Activated T-helper 17 cell treated with anti-CD3 and anti-CD28 coated beads, Interleukin-2, amount 50 U/mL, for 72 hours (primary cell): ENCODE measurements at places on chromosomes 12 and 14.

GRCh38 chr12:124481772-124482566 is 85.4 kb downstream of the NCOR2 start:
- ATAC-seq: no peak

GRCh38 chr14:28772613-28773012 is 6.0 kb downstream of the FOXG1 start:
- no peak for ATAC-seq

- no peak for ATAC-seq
These were observed 83.3 kb downstream of the PLXNC1 start for GRCh38 chr12:94231709-94232108.

DNA sequence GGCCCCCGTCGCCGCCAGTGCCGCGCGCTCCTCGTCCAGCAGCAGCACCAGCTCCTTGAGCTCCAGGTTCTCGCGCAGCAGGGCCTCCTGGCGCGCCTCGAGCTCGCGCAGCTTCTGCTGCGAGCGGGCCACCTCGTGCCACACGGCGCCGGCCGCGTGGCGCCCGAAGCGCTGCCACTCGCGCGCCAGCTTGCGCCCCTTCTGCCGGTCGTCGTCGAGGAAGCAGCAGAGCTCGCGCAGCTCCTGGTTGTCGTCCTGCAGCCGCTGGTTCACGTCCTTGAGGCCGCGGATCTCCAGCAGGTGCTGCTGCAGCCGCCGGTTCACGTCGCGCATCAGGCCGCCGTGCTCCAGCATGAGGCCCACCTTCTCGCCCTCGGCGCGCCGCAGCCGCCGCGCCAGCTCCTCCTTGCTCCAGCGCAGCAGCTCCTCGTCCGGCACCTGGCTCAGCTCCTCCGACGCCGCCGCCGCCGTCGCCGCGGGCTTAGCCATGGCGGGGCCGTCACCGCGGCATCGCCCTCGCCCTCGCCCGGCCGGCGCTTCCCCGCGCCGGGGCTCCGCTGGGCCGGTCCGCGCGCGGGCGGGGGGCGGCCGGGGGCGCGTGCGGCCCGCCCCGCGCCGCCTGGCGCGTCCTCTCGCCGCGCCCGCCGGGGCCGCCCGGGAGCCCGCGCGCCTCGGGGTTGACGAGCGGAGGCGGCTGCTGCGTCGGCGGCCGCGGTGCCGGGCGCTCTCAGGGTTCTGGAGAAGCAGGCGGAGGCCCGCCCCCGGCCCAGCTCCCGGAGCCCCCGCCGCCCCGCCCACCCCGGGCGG is at the start of gene CCDC85C:
Gene CCDC85C, minus strand, starts transcription at position 737 of the 807 bp plus-strand sequence. Its CDS starts 248 bp downstream, at position 489.
- peak; percentile 7 for ATAC-seq

DNA sequence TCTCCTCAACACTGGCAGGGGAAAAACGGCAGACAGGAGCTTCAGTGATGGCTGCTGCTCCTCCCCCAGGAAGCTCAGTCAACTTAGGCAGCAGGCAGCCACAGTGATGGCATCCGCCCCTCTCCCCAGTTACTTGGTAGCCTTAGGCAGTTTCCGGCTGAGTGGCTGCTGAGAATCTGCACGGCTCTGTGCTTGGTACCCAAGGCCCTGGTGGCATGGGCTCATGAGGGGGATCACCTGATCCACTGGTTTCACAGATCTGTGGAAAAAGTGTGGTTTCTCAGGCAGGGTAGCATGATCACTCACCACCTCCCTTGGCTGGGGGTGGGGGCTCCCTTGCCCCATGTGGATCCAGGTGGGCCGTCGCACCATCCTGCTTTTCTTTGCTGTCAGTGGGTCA is 244.6 kb upstream of the MDGA2 start:
- ATAC-seq: no peak

- ATAC-seq: no peak
These were observed 128.8 kb downstream of the LMNTD1 start for GRCh38 chr12:25424211-25424731.

- ATAC-seq: peak; percentile 83
These were observed 14.4 kb upstream of the MLXIP start for GRCh38 chr12:122064025-122064777.

- peak; percentile 46 for ATAC-seq
These were observed 19.7 kb upstream of the DUSP16 start for GRCh38 chr12:12582193-12582881.

DNA sequence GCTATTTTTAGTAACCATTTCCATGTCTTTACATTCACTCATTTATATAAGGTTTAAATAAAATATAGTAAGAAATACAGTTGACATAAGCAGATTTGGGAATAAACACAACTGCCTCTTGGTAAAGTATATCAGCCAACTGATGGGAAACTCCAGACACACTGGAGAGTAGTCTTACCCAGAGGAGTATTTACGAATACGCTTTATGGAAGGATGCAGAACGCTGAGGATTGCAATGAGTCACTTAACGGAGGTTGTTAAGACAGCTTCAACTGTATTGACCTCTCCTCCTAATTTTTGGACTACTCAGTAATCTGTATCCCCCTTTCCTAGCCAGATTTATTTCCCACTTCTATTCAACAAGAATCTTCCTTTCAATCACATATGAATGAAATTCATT is 6.0 kb downstream of the C2CD5 start:
- no peak for ATAC-seq

DNA sequence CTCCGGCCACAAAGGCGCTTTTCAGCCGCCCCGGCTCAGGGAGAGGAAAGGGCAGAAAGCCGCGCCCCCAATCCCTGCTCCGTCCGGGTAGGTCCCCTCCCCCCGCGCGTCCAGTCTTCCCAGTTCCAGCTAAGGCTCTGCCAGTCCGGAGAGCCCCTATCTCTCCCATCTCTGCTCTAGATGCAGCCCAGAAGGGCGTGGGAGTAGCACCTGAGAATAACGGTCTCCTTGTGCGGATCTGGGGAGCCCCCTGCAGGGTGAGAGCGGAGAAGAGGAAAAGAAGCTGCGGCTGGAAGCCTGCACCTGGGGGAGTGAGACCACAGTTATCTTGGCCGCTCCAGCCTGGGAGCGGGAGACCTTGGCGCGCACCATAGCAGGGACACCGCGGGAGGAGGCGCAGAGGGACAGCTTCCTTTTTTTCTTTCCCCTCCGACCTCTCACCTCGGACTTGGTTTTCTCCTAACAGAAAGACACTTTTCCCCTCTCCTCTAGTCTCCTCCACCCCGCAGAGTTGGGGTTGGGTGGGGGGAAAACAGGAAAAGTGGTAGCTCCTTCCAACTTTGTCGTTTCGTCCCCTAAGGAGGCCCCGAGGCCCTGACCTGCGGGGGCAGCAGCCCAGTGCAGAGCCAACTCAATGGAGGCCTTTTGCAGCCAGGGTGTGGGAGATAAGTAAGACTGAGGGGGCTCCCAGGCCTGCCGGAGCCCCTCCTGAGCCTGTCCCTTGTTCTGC is 2.4 kb downstream of the DHH start:
- ATAC-seq: peak; percentile 33

DNA sequence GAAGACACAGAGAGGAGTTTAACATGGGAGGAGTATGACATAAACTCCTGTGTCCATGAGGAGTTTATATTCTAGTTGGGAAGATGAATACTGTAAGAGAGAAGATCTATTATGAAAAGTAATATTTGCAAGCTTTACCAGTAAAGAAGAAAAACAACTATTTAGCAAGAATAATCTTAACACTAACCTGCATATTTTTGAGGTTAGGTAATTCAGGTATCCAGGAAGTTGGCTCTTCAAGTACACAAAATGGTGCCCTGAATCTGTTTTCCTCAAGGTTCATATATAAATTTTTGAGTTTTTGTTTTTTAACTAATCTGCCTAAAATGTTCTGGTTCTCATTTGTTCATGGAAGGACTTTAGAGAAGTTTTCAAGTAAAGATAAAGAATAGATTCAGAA is 33.9 kb upstream of the KCNMB4 start:
- no peak for ATAC-seq

GRCh38 chr12:115308918-115309317 is 624.9 kb upstream of the TBX3 start:
- ATAC-seq: no peak

DNA sequence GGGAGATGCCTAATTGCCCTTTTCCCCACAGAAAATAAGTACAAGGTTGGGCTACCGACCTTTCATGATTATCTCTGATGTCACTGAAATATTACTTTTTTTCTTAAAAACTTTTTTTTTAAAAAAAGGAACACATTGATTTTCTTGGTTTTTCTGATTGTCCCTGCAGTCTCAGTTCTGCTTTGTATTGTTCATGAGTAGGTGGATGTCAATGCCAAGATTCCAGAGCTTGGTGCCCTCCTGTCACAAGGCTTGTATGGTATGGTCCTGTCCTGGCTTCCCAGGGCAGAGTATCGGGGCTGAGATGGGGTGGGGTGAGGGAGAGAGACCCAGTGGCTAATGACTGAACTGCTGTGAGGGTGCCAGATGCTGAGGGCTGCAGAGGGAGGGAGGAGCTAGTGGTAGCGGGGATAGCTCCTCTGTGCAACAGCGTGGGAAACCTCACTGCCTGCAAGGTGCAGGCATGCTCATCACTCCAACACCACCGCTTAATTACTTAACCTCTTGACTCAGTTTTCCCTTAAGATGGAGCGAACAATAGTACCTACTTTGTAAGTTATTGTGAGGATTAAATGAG is 4.4 kb upstream of the CTDSP2 start:
- no peak for ATAC-seq

- ATAC-seq: no peak
These were observed 61.2 kb upstream of the SRSF5 start for GRCh38 chr14:69705706-69706105.

DNA sequence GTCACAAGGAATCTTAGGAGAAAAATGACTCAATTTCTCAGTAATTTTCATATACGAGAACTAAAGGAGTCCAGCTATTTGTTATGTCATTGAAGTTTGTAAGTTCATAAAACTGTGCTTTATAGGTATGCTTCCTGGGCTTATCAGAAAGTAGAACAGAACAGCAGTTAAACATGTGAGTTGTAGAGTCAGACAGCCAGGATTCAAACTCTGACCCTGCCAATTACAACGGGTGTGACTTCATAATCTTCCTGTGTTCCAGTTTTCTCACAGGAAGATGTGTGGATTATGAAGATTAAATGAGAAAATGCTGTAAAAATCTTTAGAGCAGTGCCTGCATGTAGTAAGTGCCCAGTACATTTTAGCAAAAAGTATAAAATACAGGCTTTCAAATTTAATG is 8.9 kb downstream of the TRIM9 start:
- ATAC-seq: no peak

- no peak for ATAC-seq
These were observed 14.4 kb upstream of the CDK17 start for GRCh38 chr12:96414637-96415036.

DNA sequence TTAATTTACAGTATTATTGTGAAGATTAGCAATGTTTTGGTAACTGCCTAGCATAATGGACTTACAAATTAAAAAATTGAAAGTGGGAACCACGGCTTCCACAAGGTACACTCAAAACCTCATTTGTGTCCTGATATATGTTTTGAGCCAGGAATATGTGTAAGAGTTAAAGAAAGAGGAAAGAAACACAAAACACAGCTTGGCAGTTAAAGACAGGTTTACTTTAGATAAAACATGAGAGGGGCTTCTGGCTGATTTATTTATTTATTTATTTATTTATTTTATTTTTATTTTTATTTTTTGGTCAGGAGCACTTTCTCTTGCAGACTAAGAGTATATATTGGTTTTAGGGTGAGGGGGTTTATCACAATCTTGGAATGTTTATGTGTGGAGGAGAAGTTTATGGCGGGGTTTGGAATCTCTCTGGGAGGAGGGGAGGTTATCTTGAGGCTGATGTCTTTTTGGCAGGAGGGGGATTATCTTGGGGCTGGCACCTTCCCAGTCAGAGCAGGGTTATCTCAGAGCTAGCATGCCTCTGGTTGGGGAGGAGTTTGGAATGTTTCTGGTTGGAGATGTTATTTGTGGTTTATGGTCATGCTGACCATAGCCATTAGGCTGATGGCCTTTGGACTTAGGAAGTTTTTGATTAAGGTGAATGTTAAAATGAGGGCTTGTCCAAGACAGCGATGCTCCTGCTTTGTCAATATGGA is 436.7 kb downstream of the DAD1 start:
- ATAC-seq: no peak

- peak; percentile 92 for ATAC-seq
These were observed 42.2 kb upstream of the MANSC4 start for GRCh38 chr12:27822076-27822712.

GRCh38 chr12:111788178-111788654 is 21.5 kb downstream of the ALDH2 start:
- ATAC-seq: no peak

GRCh38 chr12:49109641-49110463 is 795 bp downstream of the LMBR1L start:
- ATAC-seq: no peak

DNA sequence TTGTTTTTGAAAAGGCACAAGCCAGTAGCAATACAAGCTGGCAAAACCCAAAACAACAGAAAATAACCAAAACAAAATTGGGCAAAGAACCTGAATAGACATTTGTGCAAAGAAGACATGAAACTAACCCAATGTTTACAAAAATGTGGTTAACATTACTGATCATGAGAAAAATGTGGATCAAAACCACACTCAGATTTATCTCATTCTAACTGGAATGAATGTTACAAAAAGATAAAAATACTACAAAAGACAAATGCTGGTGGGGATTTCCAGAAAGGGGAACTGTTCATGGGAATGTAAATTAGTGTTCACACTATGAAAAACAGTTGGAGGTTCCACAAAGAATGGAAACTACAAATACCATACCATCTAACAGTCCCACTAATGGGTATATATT is 26.6 kb downstream of the ASCL4 start:
- ATAC-seq: no peak

DNA sequence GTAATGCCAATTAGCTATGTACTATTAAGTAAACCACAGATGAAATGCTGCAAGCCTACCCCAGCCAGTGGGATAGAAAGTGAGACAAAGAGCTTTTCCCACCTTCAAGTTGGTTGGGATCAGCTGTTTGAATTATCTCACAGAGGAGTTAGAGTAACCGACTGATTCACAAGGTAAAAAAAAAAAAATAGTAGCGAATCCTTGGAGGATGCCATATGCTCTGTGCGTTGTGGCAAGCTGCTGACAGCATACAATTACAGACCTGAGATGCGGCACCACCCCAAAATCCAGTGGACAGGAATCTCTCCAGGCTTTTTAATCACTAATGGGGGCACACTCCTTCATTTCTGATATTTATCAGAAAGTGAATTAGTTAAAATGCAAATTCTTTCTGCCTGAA is 157.0 kb upstream of the RMST start:
- no peak for ATAC-seq

DNA sequence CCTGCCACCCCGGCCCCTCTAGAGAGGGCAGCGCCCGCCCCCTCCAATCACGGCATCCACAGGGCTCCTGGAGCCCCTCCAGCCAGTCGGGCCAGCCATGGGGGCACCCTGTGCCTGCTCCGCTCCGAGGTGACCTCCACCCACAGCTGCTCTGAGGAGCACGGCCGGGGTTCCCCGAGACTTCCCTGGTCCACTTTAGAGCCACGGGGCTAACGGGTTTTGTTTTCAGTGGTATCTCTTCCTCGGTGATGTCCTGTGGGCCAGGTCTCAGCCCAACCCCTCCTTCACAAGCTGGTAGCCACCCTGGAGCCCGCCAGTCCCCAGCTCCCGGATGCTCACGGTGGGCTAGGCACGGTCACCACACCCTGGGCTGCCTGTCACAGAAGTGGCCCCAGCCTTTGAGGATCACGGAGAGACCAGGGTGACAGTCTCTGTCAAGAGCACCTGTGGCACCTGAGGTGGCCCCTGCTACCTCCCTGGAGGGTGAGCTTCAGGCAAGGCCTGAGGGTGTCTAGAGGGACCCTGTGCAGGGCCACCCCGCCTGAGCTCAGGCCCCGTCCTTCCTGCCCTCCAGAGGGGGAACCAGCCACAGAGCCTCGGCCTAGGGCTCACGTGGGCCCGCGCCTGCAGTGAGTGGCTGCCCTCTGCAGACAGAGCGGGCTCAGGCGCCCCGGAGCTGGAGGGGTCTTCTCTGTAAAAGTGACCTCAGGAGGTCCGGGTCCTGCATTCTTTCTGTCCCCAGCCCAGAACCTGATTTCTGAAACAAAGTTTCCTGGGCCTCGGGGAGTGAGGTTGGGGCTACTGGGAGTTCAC is 146.0 kb upstream of the C14orf180 start:
- no peak for ATAC-seq
